ENCODE measurements at places on chromosomes 7 and 10.

DNA sequence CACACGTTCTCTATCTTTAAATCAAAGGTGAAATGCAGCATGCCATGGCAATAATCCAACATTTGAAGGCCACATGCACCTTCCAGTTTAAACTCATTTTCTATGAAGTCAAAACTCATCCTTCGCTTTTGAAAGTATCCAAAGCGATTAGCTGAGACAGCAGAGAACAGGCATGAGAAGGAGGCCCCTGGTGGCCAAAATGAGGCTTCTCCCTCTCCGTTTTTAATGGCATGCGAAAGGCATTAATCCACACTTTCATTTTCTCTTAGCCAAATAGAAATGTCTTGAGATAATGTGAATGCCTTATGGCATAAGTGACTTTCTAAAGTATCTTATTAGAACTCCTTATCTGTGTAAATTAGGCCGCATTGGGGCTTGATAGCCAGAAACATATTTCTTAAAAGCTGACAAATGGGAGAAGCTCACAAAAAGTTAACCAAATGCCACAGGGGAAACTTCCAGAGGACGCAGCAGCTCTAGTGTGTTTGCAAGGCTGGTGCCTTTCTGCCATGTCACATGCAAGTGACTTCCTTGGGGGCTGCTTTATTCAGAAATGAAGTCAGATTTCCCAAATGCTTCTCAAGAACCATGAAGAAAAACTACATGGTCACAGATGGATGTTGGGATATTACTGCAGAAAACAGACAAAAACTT lies 1189.6 kb downstream of the SORCS1 start:
- DNase-seq: peak; percentile 46

DNA sequence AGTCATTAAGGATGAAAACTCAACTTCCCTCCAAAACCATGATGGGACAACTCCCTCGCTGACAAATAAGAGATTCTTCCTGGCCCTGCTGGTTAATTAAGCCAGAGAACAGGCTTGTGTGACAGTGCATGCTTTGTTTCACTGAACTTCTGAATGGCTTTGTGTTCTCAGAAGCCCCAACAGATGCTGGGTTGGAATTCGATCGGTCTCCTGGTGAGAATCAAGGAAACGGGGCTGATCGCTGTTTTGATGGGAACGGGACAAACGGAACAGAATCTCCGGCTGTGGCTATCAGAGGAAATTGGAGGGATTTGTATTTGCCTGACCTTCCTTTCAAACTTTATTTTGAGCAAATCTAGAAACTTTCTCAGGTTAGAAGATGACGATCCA lies 145.0 kb downstream of the RNF216 start:
- no peak for DNase-seq

DNA sequence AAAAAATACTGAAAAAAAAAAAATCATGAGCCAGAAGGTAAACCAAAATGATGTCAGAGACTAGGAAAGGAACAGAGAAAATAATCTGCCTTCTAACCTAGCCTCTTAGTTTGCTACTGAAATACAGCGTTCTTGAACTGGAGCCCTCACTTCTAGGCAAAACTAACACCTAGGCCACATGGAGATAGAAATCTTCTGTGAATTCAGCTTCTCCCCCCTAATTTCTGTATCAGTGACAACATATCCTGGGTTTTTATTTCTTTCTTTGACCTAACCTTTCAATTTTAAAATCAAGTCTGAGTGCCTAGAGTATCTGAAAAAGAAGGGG lies 100.1 kb upstream of the GLCCI1 start:
- no peak for DNase-seq

DNA sequence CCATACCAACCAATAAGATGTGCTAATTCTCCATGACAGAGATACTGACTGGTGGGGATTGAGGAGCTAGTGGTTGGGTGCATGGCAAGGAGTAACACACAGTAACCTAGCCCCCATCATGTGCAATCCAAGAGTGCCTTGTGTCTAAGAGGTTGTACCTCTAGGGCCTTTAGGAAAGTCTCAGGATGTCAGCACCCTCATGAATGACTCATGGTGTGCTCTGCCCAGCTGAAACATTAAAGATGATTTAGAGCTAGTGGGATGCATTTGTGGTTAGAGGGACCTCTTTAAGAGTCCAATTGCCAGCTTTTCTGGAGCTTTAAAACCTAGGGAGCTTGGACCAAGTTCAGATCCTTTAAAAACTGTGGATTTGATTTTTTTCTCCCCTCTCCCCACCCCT lies 181.1 kb downstream of the HERPUD2 start:
- no peak for DNase-seq

DNA sequence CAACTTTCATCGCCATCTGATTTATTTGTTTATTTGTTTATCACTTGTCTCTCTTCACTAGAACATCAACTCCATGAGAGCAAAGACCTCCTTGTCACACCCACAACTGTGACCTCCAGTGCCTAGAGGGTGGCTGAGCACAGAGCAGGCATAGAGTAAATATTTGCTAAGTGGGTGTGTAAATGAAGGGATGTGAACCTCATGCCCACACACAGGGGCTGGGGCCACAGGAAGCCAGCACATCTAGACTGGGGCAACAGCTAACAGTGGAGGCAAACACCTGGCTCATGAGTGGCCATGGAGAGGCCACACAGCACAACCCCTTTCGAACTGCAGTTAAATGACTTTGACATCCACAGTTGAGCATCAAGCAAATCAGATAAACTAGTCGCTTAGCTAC lies 39.8 kb downstream of the AKR1B1 start:
- no peak for DNase-seq

GRCh38 chr10:27679369-27679912 lies 66.2 kb downstream of the MKX start:
- DNase-seq: no peak

DNA sequence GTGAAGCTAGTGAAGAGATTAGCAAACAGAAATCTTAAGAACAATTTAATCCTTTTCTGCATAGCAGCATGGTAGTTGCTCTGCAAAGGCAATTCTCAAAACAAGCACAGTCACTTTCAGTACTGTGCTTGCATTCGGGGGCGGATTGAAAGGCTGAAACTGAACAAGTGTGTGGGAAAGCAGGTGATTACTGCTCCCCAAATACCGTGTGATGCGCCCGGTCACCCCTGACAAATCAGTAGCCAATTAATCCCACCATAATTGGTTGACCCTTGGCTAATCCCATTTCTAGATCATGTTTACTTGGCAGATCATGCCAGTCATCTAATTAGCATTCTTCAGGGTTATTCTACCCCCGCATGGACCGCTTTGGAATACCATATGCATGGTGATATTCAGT lies 76.5 kb upstream of the ADRB1 start:
- no peak for DNase-seq

- DNase-seq: no peak
These were observed 91.2 kb downstream of the VTI1A start for GRCh38 chr10:112538168-112538567.

GRCh38 chr7:43467406-43467805 lies 115.5 kb upstream of the STK17A start:
- no peak for DNase-seq

DNA sequence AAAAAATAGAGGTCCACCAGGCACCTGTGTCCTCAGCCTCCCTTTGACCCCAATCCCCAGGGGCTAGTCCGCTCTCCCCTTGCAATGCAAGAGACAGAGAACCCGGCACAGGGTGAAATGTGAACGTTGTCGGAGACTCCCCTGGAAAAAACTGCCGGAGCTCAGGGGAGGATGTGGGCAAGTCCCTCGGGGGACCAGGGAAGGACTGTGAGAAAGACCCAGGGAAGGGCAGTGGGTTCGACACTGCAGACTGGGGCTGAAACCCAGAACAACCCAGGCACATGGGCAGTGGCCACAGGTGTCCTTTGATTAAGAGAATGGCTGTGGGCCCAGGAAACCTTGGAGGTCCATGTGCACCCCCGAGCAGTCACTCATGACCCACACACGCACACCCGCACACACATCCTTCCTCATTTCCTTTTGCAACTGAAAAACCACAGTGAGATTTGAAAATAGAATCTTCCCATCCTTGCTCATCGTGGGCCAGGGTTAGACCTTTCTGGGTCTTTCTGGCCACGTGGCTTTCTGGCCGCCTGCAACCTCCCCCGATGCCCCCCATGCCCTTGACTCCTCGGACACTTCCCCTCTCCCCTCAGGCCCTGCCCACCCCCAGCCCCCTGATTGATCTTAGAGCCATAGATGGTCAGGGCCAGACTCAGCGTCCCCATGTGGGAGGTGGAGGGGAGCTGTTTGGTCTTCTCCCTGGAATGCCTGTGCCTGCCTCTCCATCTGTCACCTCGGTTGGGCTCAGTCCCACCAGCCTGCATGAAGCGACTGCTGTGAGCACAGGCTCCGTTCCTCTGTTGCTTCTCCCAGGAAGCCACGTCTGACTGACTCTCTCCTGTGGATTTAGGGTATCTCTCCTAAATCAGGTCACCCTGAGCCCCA lies 7.9 kb downstream of the LAT2 start:
- DNase-seq: no peak

DNA sequence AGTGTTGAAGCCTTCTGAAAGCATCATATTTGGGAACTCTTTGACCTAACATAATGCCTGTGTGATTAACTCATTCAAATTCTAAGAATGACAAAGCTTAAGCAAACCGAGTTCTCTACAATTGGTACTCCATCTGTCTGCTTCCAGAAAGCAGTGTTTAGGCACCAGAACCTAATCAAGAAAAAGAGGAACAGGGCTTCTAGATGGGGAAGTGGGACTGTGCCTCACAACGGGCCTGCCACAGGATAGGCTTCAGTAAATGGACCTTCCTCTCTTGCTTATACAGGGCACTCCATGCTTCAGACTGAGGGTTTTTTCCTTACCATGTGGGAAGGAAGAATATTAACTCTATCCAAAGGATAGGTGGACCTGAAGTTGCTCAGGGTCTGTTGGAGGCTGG lies 808.1 kb downstream of the XPNPEP1 start:
- no peak for DNase-seq

DNA sequence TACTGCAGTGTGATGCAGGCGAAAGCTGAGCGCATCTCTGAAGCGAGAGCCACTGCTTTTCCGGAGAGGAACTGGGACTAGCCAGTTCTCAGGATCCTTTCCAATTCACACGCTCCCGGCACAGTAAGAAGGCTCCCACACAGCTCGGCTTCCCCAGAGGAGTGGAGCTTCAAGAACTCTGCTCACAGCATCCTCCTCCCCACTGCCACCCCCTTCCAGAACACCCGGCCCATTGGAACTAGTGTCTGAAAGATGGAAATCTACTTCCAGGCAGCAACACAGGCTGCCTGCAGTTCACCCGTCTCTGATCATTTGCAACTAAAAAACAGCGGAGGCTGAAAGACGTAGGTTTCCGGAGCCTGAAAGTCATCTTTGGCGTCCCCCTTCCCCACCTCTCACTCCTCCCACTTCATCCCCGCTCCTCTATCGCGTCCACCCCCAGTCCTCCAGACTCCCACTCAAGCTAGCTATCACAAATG lies at the start of gene DGKB:
DGKB (minus strand) TSS at position 163 of the 479 bp plus-strand sequence.
- peak; percentile 72 for DNase-seq

- no peak for DNase-seq
These were observed 18.4 kb downstream of the SPOCK2 start for GRCh38 chr10:72069751-72070526.

- DNase-seq: no peak
These were observed 295.0 kb downstream of the BICC1 start for GRCh38 chr10:58807629-58808022.

DNA sequence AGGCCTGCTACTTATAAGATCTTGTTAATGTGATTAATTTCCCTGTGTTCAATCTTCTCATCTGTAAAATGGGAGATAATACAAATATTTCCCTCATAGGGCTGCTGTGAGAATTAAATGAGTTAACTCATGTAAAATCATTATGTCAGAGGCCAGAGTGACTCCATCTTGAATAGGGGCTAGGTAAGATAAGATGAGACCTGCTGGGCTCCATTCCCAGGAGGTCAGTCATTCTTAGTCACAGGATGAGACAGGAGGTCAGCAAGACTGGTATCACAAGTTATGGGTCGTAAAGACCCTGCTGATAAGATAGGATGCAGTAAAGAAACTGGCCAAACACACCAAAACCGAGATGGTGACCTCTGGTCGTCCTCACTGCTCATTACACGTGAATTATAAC lies 200.7 kb downstream of the CYP26A1 start:
- no peak for DNase-seq

DNA sequence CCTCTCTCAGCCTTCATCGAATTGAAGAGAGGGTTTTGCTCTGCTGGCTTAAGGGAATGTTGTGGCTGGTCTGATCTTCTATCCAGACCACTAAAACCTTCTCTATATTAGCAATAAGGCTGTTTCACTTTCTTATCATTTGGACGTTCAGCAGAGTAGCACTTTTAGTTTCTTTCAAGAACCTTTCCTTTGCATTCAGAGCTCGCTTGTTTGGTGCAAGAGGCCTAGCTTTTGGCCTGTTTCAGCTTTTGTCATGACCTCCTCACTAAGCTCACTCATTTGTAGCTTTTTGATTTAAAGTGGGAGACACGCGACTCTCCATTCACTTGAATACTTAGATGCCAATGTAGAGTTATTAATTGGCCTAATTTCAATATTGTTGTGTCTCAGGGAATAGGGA lies 3.9 kb downstream of the MPP7 start:
- no peak for DNase-seq

DNA sequence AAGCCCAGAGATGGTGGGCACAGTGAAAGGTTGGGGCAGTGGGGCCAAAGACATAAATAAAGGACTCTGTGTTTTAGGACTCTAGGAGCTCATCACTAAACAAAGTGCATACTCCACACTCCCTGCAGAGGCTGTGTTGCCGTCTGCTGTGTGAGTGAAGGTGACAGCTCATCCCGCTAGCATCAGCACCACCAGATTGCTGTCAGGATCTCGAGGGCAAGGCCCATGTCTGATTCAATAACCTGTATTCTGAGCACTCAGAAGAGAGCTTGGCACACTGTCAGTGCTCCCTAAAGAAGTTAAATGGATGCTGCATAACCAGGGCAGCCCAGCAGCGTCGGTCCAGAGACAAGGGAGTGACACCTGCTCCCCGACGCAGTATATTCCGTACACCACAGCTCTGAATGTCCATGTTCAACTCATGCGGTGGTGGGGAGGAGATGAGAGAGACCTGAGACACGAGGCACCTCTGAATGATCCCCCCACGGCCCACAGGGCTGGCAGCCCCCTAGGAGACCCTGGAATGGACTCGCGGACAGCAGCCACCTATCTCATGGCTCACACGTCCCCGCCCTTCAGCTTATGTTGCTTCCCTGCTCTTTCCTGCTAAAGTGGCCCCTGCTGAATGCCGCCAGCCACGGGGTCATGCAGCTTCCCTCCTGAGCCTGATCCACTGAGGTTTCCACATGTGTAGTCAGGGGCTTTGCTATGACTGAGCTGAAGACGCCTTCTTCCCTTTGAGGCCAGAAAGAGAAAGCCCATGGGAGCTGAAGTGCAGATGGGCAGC lies 132.7 kb upstream of the KCNMA1 start:
- DNase-seq: no peak

DNA sequence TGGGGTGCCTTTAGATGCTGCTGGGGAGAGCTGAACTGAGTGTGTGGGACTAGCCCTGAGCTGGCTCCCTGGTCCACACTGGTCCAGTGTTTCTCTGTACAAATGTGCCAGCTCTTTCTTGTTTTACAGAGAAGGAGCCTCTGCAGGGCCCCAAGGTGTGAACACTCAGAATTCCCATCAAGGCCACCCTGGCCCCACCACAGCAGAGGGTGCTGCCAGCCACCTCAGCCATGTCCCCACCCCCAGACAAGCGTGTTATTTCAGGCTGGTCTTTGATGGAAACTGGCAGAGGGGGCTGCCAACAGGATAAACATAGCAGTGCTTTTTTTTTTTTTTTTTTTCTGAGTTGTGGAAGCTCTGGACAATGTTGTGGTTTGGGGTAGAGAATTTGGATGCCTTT lies 68.5 kb upstream of the LRRC18 start:
- no peak for DNase-seq

Measured in SHP77 treated with DMSO at 0.1 percent for 48 hours (cell line).